ENCODE measurements at places on chromosomes 2 and 18.

- DNase-seq, result peak; percentile 67
Observed at GRCh38 chr2:41782306-41783158, 265.3 kb upstream of the PKDCC start.

- DNase-seq, result peak; percentile 79
Observed at GRCh38 chr18:8948471-8949149, 153.9 kb upstream of the NDUFV2 start.

- DNase-seq, result peak; percentile 81
Observed at GRCh38 chr2:52918551-52918950, 849.1 kb upstream of the CHAC2 start.

DNA sequence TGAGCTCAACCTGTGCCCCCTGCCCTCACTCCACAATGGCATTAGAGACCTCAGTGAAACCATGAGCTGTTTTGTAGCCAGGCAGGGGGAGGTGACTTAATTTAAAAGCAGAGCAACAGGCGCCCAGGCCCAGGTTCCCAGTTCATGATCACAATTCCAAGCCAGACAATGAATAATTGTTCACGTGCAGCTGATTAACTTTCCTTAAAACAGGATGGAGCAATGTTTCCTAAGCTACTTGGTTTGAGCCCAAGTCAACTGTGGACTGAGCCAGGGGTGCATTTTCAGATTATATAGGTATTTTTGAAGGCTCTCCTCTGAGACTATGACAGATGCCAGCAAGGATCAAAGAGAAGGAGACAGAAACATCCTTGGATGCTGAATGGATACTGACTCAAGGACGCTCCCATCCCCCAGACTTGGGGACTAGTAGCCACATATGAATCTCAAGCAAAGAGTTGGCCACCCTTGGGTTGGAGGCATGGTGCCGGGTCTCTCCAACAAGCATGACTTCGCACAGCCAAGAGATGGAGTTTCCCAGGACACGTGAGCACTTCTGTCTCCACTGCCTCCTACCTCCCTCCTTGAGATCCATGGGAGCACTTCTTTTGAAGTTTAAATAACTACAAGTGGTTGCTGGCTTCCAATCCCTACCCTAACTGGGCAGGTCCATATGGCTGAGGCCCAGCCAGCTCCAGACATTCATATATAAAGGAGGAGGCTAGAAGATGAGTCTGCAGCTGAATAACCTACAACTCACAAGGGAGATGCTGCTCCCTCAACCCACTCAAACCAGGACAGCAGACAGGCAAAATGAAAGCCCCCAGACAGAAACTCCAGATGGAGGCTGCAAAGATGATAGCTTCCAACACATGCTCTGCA is 12.7 kb downstream of the SMAD7 start:
- DNase-seq, result no peak

DNA sequence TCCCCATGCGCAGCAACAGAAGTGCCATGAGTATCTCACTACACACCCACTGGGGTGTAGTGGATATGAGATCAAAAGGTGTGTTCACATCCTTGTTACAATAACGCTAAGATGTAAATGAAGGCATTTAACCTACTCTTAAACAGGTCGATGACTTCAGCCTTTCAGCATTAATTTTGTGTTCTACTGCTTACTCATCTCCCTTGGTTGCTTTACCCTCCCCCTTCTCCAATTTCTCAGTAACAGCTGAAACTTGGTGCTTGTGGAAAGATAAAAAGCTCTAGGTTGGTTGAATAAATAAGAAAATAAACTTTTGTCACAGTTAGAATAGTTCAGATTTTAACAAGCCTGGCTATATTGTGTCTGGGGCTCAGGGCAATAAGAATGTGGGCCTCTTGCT is 147.5 kb upstream of the SESTD1 start:
- DNase-seq, result peak; percentile 44

DNA sequence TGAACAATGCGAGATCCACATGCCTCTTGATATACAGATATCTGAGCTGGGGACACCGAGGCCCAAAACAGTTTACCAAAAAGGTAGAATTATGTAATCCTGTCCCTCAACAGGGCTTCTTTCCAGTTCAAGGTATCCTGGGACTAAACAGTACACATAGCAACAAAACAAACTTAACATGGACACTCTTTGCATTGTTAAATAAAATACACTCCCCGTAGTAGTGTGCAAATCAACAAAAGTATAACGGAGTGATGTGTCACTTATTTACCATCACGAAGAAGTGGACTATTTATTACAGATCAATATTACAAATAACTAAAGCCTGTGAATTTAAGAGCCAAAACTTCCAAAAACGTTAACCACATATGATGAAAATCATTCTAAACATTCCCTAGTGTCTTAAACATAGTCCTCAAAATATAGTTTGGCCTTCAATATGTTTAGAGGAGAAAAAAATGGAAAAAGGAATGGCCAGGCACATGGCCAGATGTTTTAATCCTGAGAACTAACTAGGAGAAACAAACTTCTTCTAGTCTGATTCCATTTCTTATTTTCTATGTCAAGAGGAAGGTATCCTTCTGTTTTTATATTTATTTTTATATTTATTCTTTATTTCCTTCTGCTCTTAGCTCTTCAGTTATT is 377.5 kb downstream of the OSR1 start:
- DNase-seq, result no peak

Measured in choroid plexus epithelial cell (primary cell).